ENCODE measurements at places on chromosomes 1 and 21.

DNA sequence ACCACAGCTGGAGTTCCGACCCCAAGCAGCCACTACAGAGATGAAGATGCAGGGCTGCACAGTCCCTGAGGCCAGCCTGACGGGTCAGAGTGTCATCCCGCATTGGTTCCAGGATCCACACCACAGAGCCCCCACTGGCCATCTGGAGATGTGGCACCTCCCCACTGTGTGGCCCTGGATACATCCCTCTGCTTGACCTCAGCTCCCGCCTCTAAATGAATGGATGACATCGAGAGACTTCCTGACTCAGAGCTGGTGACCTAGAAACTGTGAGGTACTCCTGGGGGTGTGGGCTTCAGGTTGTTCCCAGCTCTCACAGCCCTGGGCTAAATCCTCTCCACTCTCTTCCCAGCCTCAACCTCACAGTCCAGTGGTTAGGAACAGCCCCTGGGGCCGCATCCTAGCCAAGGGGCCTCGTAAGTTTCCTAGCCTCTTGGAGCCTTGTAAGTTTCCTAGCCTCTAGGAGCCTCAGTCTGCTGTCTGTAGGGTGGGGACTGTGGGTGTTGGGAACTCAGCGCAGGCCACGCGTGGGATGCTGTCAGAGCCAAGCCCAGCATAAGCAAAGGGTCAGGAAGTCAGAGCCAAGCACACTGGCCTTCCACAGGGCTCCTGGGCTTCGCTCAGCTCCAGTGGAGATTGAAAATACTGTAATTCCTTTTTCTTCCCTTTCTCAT is 87.5 kb upstream of the RUNX3 start:
- no peak for DNase-seq

GRCh38 chr1:159941591-159942560 is 3.5 kb downstream of the IGSF9 start:
- no peak for DNase-seq

DNA sequence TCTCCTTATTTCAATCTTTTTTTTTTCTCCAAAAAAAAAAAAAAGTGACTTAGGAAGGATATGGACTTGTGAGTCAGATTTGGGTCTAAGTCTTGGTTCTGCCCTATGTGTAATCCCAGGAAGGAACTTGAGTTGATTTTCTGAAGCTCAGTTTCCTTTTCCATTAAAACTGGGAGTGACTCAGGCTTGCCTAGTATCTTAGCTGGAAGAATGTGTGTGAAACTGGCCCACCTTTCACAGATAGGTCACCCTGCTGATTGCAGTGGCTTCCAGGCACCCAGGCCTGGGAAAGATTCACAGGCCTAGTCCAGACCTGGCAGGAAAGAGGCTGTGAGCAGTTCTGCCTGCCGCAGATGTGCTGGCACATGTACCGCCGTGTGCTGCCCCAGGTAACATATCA is 218.3 kb upstream of the HOOK1 start:
- no peak for DNase-seq

DNA sequence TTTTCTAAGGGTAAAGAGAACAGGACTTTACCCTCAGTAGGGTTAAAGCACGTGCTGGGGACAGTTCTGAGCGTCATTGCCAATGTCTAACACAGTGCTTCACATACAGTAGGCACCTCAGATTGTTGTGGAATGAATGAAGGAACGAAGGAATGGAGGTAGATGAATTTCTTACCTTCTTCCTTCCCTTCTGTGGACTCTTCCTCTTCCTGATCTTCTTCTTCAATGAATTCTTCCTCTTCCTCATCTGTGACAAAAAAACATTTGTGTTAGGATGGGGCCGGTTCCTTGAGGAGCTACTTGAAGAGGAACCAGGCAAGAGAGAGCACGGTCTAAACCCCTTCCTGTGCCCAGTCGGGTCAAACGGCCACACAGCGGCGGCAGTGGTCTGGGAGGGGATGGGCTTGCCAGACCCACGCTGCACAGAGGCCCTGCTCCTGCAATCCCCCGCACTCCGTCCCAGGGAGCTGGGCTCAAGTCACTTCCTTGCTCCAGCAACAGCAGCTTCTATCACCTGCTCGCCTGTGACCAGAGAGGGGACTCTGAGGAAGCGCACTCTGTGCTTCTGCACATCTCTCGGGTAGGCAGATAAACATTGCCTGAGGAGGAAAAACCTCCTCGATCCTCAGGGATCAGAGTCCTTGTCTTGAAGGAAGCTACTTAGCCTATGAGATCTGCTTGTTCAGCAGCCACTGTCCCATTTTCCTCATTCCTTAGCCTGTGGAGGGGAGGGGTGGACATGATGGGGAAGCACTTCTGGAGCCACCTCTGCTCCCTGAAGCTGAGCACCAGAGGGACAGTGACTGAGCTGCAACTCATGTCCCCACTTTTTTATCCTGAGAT is 8.0 kb upstream of the SLC30A2 start:
- no peak for DNase-seq

- no peak for DNase-seq
Measured at GRCh38 chr1:90718411-90719329, 1.6 kb upstream of the BARHL2 start.

- no peak for DNase-seq
Measured at GRCh38 chr1:6245869-6246496, 2.0 kb downstream of the HES3 start.

DNA sequence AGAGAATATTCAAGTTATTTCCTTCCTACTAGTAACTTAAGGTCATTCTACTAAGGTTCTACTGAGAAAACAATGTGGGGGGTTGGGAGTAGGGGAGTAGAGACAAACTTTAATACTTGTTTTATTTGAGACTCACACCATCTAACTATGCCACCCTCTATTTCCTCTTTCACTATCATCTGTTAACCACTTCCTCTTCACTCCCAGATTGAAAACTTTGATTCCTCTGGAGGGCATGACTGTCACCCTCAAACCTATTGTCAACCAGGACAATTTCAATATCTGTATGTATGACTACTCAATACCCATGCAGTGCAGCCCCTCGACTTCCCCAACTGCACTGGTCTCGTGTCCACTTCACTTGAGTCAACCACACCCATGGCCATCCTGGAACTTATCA is 165.6 kb upstream of the POGK start:
- no peak for DNase-seq

GRCh38 chr1:51901151-51901550 is 22.6 kb upstream of the NRDC start:
- no peak for DNase-seq

DNA sequence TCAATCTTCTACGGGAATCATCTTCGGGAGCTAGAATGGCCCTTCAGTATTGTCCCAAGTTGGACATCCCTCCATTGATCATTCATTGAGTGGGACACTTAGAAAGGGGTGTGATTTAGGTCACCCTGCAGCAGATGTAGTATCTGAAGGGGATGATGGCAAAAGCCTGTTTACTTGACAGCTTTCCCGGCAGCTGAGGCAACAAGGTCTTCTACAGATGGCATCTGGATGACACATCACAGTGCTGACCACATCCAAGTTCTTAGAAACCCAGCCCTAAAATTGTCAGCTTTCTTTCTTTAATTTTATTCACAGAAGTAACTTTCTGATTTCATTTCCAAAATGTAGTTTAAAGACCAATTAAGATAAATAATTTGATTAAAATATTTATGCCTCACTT is 150.3 kb downstream of the AMY1C start:
- no peak for DNase-seq

DNA sequence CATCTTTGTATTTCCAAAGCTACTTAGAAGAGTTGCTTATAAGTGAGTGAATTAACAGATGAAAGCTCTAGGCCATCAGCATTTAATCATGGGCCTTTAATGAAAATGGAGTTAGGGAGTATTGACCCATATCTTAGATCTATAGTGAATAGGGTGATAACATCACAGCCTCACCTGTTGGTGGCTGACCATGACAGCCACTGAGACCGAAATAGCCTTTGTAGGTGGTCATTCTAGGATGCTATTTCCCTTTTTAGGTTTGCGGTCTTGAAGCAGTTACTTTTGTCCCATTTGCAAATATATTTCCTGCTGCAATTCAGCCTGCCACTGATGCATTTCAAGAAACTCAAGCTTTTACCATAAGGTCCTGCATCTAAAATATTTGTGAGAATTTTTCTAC is 410.1 kb upstream of the LYPLAL1 start:
- DNase-seq: no peak

DNA sequence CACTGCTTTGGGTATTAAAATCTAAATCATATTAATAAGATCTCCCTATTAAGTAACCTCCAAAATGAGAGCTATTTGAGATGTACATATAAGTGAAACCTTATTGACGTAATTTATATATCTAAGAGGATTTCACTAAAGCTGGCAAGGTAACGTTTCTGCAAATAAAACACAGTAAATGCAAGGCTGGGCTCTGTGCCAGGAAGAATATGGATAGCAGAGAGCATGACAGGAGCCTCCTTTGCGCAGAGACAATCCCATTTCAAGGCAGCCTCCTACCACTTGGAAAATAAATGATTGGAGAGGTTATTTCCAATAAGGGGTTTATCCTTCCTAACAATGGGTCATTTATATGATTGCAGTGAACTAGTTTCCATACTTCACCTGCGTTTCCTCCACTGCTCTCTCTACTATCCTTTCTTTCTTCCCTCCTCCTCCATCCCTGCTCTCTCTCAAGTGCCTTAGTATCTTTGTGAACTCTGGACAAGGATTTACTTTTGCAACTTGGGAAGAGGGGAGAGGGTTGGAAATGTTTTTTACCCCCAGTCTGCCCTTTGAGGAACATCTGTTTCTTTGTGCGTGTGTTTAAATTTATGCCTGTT is 3.0 kb upstream of the NFIA start:
- DNase-seq: no peak

DNA sequence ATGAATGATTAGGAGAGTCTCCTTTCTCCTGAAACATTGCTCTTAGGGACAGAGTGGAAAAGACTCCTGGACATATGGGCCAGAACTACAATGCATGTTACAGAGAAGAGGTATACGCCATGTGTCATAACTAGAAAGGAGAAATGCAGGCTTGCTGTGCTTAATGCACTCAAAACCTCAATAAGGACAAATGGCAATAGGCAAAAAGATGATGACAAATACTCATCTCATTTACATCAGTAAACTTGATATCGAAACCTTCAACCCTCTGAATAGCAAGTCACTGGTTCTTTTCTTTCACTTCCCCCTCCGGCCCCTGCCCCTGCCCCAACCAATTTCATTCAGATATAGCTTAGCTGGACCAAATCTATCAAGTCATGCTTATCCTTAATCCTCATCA is 1.9 kb upstream of the GPR88 start:
- DNase-seq: no peak

GRCh38 chr1:164768619-164769018 is 209.6 kb downstream of the PBX1 start:
- no peak for DNase-seq

GRCh38 chr21:18006691-18007090 is 187.5 kb upstream of the C21orf91 start:
- DNase-seq: no peak

DNA sequence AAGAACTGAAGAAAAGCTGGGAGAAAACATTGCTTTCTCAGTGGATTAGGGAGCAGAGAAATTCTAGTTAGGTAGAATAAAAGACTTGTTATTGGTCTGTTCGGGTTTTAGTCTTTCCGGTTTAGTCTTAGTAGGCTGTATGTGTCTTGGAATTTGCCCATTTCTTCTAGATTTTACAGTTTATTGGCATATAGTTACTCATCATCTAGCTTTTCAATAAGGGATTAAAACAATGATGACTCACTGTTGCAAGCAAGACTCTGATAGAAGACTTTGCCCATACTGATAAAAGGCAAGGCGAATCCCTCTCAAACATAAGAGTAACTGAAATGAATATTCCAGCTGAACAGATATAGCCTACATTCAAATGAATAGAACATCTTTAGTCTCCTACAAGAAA is 62.3 kb downstream of the GPR137B start:
- DNase-seq: no peak

DNA sequence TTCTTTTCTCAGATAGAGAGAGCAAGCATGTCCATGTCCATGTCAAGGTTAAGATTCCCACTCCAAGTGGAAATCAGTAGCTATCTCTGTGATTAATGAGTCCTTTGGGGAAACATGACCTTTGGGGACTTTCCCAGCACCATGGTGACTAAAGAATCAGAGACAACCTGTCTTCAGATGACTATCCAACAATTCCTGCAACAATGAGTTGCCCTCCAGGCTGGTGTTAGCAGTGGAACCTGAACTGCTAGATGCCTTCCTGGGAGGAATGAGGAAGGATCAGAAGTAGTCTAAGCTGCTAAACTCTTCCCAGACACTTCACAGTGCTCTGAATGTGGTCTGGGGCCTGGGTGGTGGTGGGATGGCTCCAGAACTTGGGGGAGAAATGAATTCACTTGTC is 6.5 kb downstream of the S100A9 start:
- no peak for DNase-seq

DNA sequence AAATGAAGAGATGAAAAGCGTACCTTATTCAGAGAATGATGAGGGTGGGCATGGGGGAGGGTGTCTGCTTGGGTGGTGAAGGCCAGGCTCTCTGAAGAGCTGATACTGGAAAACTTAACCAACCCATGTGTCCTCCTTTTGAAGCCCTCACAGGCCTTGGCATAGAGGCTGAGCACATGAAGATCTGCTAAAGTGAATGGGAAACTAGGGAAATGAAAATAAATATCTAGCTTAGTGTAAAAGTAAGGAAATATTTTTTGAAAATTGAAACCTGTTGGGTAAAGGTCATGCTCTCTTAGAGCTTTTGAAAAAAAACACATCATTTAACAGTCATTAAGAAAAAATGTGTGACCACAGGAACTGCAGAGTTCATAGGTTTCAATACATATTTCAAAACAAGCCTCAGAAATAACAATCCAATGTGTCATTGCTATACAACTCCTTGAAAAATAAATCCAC is 40.5 kb upstream of the RALGPS2 start:
- DNase-seq: no peak

All from stimulated activated CD8-positive, alpha-beta memory T cell treated with anti-CD3 and anti-CD28 coated beads, Interleukin-7, amount 100 ng/mL, for 48 hours (primary cell).